ENCODE measurements at places on chromosomes 11 and 22.
A peak's percentile ranks its signal among the peaks of the same experiment; 100 is the strongest.

DNA sequence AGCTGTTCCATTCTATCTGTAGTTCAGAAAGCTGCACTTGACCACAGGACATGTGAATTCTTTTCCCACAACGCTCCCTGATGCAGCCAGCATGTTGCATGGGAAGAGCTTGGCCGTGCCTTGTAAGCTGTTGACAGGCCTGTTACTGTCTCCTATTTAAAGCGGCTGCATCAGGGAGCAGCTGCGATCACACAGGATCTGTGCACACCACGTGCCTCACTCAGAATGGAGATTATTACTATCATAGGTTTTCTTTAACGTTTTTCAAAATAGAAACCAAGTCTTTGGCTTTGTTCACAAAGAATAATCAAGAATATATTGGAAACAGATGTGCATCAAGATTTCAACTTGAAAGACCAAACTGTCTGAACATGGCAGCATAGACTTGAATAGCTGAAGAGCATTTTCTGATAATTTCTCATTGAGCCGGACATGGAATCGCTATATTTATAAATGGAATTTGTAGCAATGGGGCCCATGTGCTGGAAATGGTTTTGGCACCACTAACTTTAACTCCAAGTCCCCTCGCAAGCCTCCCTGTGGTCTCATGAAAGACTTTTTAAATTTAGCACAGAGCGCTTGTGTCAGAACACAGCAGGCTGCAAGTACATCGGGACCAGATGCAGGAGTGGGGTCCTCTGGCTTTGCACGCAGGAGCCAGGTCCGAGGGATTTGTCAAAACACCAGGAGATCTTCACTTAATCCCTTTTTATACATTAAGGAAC, 40.8 kb upstream of the MYO18B start:
- DNase-seq = no peak

- DNase-seq = peak; percentile 60
These were observed 1.7 kb downstream of the SBF1 start for GRCh38 chr22:50473088-50473487.

- DNase-seq = no peak
These were observed 328.1 kb downstream of the CASP12 start for GRCh38 chr11:104570078-104570701.

- DNase-seq = no peak
These were observed 270.5 kb downstream of the TENM4 start for GRCh38 chr11:79170321-79170720.

- DNase-seq = no peak
These were observed 919.1 kb downstream of the BRD1 start for GRCh38 chr22:48908547-48908946.

- DNase-seq = no peak
These were observed 67.6 kb upstream of the AMPD3 start for GRCh38 chr11:10387206-10388083.

DNA sequence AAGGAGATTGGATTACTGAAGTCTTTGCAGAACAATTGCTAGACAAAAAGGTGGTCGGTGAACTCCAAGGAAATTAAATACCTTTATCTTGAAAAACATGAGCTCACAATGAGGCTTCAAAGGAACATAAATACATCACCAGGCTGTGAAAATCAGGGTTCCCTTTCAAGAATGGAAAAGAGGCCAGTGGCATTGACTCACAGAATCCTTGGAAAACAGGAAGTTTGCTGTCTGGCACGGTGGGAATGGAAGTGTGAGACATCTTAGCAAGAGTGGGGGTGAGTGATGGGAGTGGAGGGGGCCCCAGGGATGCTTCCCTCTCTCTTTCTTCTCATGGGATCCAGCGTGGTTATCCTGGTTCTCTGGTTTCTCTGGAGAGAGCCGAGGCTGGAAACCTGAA, 48.9 kb upstream of the TBCEL start:
- no peak for DNase-seq

DNA sequence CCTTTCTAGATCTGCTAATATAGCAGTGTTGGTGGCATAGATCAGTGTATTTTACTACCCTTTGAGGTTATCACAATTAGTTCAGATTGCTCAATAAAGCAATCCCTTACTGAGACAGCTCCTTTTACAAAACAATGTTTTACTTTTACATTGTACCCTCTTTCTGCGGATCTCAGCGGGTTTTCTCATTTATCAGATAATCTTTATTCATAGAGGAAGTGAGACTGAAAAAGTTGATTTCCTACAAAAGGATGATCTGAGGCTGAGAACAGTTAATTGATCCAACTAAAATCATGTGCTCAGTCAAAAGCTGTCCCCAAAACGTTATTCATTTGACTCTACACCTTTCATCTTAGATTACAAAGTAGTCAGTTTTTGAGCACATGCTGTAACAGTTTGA, 2319.9 kb downstream of the LRRC4C start:
- no peak for DNase-seq

DNA sequence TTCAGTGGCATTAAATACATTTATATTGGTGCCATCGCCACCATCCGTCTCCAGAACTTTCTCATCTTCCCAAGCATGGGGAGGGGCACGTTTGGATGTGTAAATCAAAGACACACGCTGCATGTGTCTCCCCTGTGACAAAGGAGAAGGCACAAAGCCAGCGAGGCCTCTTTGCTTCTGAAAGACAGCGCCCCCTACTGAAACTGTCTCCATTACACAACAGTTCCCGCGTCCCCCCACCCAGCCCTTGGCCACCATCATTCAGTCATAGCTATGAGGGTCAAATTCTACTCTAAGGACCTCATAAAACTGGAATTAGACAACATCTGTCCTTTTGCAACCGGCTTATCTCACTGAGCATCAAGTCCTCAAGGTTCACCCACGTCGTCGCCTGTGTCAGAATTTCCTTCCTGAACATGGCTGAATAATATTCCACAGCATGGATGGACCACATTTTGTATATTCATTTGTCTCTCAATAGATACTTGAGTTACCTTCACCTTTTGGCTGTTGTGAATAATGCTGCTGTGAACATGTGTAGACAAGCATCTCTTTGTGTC, 64.8 kb downstream of the IGF2 start:
- no peak for DNase-seq

DNA sequence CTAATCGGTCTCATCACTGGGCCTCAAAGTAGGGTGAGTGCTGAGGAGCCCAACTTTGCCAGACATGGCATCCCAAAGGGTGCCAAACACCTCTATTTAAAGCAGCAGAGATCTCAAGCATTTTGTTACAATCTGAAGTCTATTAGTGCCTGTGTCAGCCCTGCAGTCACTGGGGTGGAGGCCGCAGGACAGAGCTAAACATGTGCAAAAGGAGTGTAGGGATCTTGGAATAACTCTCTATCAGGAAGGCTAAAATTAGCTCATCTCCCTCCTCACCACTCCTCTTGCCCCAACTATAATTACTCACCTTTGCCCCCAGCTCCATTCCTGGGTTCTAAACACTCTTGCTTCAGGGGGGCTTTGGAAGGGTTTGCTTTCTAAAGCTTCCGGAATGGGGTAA, 87.5 kb downstream of the TIMP3 start:
- no peak for DNase-seq

- DNase-seq = no peak
These were observed 17.5 kb downstream of the GLB1L2 start for GRCh38 chr11:134349109-134349801.

DNA sequence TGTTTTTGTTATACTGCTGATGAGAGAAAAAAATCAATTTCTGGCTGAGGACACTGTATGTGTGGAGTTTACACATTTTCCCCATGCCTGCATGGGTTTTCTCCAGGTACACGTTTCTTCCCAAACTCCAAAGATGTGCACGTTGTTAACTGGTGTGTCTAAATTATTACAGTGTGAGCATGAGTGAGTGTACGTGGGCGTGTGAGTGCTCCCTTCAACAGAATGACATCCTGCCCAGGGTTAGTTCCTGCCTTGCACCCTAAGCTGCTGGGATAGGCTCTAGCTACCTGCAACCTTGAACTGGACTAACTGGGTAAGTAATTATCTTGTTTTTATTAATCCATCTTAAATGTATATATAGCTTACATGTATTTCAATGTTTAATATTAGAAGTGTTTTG, 5.5 kb downstream of the NPAT start:
- DNase-seq = peak; percentile 31

DNA sequence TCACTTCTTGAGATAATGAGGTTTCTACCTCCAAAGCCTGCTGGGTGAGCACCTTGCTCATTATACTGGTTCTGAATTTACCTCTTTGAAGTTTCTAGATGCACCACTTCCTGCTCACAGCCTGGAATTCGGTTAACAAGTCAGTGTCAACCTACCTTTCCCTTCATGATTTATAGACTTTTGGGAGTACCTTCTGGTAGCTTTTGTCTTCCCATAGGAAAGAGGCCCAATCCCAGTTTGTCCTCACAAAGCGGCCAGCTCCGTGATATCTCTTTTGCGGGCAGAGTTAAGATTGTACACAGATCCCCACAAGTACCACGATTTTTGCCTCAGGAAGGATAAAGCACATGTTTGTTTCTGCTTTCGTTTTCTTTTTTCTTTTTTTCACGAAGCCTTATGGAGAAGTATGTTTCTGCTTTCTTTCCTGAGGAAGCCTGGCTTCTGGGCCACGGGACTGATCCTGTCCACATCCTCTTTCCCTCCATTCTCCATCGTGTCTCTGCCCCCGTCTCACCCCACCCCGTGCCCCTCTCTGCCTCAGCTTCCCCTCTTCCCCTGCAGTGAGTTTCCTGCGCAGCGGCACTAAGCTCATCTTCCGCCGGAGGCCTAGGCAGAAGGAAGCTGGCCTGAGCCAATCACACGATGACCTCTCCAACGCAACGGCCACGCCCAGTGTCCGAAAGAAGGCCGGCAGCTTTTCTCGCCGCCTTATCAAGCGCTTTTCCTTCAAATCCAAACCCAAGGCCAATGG, 5.7 kb upstream of the HINFP start:
- DNase-seq = peak; percentile 47

- no peak for DNase-seq
These were observed 57.3 kb downstream of the WNT7B start for GRCh38 chr22:45919504-45920286.

DNA sequence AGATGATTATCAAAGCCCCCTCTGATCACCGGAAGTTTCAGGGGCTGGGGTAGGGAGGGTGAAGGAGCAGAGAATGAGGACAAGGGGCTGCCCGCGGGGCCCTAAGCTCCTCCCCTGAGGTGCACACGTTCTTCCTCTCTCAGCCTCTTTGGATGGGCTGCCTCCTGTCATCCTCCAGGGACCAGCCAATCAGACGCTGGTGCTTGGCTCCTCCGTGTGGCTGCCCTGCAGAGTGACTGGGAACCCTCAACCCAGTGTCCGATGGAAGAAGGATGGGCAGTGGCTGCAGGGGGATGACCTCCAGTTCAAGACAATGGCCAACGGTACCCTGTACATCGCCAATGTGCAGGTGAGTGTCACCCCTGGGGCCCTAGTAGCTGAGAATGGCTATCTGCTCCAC, 7.5 kb downstream of the ROBO3 start:
- DNase-seq = no peak

- no peak for DNase-seq
These were observed 1378.0 kb downstream of the BRD1 start for GRCh38 chr22:48449466-48450187.

DNA sequence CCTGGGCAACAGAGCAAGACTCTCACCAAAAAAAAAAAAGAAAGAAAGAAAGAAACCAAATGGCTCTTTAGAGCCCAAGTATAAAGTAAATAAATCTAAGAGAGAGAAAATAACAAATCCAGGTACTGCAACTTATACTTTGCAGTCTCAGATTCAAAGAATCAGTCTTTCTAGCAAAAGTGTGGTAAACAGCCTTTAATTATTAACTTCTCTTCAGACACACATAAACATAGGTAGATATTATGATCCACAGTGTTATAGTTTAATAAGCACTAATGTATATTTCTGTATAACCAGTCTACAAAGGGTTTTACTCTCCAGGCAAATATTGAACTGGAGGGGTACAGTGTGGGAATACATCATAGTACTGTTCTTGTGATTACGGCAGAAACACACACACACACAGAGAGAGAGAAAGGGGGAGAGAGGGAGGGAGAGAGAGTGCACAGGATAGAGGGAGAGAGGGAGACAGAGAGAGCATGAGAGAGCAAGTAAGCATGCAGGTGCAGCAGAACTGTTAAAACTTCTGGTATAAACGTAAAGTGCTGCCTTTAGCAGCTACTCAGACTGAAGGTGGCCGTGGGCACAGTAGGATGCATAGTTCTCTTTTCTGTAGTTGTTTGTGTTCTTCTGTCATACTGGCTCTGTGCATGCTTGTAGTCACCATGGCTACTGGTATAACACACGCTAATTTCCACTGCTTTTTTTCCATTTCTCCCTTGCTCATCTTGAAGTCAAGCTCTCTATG, 32.3 kb downstream of the MTMR2 start:
- DNase-seq = no peak

DNA sequence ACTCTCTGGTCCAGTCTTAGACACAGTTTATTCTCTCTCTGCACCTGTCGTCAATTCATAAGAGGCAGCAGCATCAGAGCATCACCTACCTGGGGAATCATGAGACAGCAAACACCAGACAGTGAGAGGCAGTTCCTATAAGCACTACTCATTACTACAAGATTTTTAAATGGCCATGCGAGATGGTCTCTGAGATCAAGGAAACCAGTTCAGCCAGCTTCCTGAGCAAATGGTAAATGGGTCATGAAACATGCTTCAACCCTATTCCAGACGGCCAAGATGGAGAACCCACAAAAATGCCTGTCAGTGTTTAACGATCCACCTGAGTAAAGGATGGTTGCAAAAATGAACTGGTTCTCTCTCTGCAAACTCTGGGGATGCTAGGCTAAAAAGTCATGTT, 52.9 kb downstream of the SYTL2 start:
- no peak for DNase-seq

GRCh38 chr11:117197516-117198456, 1.4 kb upstream of the TAGLN start:
- no peak for DNase-seq

DNA sequence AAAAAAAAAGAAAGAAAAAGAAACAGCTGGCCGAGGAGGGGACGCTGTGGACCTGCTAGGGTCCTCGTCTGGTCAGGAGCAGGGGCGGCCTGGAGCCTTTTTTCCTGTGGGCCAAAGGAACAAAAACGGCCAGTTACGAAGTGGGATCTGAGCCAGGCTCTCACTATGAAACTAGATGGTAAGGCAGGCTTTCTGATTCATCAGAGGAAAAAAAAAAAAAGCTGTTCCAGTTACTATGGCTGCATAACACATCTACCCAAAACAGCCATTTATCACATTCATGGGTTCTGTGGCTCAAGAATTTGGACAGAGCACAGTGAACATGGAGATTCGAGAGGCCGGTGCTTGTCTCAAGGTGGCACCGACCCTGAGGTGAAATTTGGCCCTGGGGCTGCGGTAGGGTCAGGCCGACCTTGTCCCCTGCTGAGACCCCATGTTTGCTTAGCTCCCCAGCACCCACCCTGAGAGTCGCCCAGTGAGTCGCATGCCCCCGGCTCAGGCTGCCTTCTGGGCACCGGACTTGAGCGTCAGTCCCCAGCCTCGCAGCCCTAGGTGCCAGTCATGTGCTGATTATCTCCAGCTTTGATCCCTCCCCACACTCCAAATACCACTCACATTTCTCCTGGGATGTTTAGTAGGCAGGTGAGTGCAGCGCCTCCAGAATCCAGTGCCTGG, 34.2 kb downstream of the MRGPRD start:
- DNase-seq = no peak

DNA sequence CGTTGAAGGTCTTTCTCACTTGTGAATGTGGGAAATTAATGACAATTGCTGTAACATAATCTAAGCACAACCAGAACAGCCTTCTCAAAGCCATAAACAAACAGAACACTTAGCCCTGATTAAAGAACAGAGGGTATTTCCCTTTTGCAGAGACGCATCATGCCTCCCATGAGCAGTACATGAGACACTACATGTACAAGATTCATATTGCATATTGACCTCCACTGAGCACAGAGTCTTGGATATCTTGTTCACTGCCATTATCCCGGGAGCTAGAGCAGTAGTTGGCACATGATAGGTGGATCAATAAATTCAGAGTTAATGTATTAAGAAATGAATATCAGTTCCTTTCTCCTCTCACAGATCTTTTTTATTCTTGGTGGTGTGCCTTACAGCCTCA, 1194.3 kb upstream of the TENM4 start:
- DNase-seq = no peak
